Esophagus mucosa (tissue), 1 donor: ENCODE measurements at places on chromosomes 6 and 20. TPM values are rescaled to one million over a fixed set of nuclear protein-coding genes. Genes with fewer than 3 reads are reported as not detected.

- ATAC-seq = no peak
Measured at GRCh38 chr20:43766917-43767316, 40.1 kb upstream of the GTSF1L start.

DNA sequence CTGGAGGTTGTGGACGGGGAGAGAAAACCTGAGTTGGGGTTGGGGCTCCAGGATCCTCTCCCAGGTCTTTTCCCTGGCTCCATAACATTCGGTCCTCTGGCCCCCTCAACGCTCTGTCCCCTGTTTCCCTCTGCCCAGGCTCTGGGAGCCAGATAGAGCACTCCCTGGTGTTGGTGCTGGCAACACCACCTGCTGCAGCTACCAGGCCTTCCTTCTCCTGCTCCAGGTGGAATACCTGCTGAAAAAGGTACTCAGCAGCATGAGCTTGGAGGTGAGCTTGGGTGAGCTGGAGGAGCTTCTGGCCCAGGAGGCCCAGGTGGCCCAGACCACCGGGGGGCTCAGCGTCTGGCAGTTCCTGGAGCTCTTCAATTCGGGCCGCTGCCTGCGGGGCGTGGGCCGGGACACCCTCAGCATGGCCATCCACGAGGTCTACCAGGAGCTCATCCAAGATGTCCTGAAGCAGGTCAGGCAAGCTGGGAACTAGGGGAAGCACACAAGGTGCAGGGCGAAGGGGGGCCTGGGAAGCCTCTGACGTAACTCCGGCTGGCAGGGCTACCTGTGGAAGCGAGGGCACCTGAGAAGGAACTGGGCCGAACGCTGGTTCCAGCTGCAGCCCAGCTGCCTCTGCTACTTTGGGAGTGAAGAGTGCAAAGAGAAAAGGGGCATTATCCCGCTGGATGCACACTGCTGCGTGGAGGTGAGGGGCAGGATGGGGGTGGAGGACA, 14.6 kb downstream of the DEF6 start:
- peak; percentile 17 for ATAC-seq

Gene SYCP2L
- not detected for total RNA-seq

DNA sequence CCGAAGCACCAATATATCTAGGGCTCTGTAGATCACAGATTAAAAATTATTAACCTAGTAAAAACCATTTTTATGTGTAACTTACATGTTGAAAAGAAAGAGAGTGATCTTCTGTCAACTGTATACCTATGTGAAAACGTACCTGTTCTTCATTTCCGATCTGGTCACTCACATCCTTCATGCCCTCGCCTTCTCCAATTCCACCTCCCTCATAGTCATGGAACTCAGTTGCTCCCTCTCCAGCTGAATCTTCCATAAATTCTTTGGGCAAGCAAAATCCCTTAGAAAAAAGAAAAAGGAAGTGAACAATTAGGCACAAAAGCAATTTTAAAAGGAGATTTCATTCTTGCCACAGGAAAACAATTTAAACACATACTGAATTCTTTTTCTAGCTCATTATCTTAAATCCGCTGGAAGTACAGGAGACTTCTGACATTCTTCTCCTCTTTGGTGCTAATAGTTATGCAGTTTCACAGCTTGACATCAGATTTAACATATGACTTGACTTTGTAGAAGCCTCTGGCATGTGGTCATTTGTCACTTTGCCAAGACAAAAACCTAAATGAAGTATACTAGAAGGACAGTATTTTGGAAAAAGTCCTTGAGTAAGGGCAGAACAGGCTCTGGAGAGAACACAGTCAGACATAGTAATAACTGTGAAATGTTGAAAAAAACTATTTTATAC, 29.5 kb upstream of the LYRM2 start:
- no peak for ATAC-seq

- no peak for ATAC-seq
Measured at GRCh38 chr6:159268511-159268910, 99.3 kb downstream of the FNDC1 start.
